Activated CD4-positive, CD25-positive, alpha-beta regulatory T cell (primary cell): ENCODE measurements at places on chromosomes 12 and 14.

DNA sequence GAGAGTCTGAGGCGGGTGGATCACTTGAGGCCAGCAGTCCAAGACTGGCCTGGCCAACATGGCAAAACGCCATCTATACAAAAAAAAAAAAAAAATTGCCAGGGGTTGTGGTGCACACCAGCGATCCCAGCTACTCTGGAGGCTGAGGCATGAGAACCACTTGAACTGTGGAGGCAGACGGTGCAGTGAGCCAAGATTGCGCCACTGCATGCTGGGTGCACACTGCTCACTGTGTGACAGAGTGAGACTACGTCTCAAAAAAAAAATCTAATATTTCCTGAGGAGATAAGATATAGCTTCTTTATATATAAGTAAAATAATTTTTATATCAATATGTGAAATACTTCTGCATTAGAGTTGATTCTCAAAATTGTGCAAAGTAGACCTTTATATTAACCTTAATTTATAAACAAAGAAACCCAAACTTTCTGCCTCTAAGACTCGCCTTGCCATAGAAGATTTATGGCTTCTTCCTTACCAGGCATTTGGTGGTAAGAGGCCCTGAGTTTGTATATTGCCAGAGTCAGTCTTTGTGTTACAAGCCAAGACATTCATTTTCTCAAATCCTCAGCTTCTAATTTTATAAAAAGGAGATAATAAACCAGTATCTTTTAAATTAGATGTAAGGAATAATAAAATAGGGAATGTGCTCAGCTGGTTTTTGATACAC is 1226.7 kb downstream of the FLRT2 start:
- no peak for DNase-seq

DNA sequence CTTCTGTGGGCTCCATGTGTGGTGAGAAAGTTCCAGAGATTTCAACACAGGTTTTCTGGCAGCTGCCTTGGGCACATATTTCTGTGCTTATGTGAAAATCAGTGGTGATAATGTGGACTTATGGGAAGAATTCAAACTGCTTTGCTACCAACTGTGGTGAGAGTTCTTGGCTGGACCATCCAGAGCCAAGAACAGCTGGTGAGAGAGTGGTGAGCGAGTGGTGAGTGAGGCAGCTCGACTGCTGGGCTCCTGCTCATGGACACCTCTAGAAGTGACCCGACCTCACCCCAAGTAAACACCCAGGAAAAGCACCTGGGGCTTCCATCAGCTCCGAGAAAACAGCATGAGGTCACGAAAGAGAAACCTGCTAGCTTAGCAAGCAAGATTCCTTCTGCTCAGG is 106.4 kb downstream of the PIWIL1 start:
- DNase-seq: no peak

- no peak for DNase-seq
These were observed 116.9 kb downstream of the DIP2B start for GRCh38 chr12:50621399-50622300.

DNA sequence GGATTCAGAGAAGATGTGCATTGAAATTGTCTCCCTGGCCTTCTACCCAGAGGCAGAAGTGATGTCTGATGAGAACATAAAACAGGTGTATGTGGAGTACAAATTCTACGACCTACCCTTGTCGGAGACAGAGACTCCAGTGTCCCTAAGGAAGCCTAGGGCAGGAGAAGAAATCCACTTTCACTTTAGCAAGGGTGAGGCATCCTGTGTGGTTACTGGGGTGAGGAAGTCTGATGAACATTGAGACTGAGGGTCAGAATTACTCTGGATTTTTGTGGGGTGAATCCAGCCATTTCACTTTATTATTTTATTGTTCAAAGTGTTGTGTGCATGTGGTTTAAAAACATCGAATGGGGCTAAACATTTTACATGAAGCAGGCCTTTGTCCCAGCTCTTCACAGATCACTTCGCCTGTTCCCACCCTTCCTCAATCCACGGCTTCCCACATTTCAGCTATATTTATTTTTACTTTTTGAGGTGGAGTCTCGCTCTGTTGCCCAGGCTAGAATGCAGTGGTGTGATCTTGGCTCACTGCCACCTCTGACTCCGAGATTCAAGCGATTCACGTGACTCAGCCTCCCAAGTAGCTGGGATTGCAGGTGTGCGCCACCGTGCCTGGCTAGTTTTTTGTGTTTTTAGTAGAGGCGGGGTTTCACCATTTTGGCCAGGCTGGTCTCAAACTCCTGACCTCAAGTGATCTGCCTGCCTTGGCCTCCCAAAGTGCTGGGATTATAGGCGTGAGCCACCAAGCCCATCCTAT is 40.6 kb downstream of the SUPT16H start:
- DNase-seq: no peak

- no peak for DNase-seq
These were observed 2.0 kb downstream of the CRY1 start for GRCh38 chr12:107091381-107091780.

GRCh38 chr12:108507971-108508642 is 7.0 kb upstream of the FICD start:
- no peak for DNase-seq

- DNase-seq: no peak
These were observed 321.9 kb upstream of the RTL1 start for GRCh38 chr14:101225157-101226152.

GRCh38 chr14:54329082-54329695 is 67.6 kb upstream of the CDKN3 start:
- no peak for DNase-seq

- no peak for DNase-seq
These were observed 201.2 kb downstream of the CHST11 start for GRCh38 chr12:104657726-104658484.

DNA sequence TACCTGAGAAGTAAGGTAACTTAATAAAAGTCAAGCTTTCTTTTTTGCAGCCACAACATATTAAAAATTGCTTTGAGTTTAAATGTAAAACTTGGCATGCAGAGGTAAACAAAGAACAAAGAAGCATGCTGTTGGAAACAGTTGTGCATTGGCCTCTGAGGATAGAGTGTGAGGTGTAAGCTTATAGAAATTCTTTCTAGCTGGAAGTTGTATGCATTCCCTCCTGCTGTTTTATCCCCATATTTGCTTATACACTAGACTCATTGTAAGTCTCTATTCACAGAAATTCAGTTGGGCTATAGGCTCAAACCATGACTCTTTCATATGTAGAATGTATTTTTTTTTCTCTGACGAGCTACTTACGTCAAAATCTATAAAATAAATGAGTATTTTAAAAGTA is 316.3 kb downstream of the SLC6A15 start:
- DNase-seq: no peak

DNA sequence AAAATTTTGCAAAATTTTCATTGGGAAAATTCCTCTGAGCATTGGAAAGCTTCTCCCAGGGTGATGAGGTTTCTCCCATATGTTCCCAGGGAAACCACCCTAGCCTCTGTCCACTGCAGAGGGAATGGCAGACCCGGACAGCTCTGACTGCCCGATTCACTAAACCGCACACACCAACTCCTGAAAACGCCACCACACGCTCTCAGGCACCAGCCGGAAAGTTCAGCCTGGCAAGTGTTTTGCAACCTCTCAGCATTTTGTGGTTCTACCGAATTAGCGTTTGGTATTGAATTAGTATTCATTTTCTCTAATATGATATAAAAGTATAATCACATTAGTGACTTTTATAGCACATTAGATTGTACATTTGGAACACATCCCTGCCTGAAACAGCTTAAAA is 213.4 kb downstream of the PHETA1 start:
- no peak for DNase-seq

- no peak for DNase-seq
These were observed 82.3 kb upstream of the PTGDR start for GRCh38 chr14:52185178-52185577.

DNA sequence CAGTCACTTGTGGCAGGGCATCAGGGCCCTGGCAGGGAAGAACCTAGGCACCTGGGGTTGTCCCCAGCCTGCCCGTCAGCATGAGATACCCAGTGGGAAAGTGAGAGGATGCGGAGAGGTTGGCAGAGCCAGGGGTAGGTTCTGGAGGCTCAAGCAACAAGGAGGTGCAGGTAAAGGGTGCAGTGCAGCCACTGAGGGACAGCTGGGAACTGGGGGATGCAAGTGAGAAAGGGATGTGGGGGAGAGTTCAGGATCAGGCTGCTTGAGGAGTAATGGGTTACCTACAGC is 18.7 kb downstream of the VASH1 start:
- no peak for DNase-seq

- DNase-seq: no peak
These were observed 8.5 kb upstream of the TTC8 start for GRCh38 chr14:88815980-88816379.

DNA sequence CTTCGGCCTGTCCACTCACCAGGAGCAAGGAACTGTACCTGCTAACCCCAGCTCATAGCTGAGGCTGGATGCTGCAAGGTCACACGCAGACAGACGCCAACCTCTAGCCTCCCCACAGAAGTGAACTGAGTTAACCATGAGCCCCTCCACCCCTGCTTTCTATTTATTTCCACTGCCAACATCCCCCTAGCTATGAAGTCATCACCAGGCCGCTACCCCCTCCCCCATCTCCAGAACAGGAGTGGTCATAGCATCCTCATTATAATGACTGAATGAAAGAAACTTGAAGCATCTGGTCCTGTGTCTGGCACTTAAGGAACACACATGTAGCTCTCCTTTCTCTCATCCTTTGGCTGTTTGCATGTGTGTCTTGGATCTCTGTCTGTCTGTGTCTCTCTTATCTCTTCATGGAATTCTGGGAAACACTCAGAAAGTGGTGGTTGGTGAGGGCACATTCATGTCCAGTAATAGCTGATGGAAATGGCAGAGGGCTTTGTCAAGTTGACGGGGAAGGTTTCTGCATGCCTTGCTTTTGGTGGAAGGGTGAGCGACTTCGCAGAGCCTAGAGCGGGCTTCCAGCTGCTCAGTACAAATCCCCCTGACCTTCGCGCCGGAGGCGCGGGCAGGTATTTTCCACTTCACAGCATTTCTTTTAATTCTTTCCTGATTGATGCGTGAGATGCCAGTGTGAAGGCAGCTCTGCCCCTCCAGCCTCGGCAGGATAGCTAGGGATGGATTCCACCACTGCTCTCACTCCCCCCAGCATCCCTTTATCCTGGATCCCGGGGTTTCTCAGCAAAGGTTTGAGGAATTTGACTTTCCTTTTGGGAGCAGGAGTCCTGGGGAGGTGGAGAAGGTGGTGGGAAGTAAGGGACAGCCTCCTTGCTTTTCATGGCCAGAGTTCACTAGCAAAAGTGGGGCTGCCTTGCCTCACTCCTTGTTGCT is 198.2 kb downstream of the CHST11 start:
- DNase-seq: no peak

DNA sequence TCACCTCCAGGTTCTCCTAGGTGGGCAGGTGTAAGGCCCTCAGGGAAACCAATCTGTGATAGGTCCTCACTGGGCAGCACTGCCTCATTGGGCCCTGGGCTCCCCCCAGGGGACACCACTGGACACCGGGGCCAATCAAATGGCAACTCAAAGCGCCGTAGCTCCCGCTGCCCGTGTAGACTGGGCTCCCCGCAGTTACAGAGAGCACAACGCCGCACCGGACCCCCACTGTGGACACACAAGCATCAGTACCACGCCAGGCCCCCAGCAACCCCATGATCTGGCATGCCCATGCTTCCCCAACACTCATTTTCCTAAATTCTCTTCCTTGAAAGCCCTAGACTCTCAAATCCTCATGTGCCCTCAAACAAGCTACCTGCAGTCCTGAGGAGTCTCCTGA is 6.1 kb downstream of the KMT2D start:
- no peak for DNase-seq

- no peak for DNase-seq
These were observed 17.3 kb upstream of the KLRB1 start for GRCh38 chr12:9625019-9625418.

DNA sequence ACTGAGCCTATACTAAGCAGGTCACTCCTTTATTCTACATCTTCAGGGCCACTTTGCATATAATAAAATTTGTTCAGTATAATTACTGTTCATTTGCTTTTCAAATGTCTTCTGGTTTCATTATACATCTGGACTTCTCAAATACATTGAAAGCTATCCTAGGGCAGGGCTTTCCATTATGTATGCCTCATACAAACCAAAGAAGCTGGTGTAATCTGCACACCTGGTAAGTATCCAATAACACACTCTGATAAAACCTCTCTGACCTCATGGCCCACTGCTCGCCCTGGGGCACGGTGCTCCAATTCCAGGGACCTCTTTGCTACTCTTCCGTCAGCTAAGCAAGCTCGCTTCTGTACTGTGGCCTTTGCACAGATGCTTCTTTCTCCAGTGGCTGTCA is 21.9 kb upstream of the ISM2 start:
- DNase-seq: no peak

DNA sequence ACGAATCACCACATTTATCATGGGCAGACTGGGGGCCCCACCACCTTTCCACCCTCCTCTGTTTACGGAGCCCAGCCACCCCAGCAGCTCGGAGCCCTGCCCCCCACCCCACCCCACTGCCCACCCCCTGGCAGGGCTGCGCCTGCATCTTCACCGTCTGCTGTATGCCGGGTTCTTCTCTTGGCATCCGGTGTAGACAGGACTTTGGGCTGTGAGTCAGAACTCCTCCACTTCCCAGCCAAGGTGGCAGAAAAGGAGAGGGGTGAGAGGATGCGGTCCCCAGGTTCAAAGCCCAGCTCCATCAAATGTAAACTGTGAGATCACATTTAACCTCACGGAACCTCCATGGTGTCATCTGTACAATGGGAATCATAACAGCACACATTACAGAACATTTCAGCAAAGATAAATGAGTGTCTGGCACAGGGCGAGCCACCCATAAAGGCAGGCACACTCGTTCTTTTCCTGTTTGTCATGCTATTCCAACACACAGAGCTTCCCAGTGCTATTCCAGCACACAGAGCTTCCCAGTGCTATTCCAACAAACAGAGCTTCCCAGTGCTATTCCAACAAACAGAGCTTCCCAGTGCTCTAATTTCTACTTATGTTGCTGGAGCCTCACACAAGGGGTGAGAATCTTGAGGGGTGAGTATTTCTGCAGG is 292.7 kb upstream of the RTL1 start:
- DNase-seq: no peak

DNA sequence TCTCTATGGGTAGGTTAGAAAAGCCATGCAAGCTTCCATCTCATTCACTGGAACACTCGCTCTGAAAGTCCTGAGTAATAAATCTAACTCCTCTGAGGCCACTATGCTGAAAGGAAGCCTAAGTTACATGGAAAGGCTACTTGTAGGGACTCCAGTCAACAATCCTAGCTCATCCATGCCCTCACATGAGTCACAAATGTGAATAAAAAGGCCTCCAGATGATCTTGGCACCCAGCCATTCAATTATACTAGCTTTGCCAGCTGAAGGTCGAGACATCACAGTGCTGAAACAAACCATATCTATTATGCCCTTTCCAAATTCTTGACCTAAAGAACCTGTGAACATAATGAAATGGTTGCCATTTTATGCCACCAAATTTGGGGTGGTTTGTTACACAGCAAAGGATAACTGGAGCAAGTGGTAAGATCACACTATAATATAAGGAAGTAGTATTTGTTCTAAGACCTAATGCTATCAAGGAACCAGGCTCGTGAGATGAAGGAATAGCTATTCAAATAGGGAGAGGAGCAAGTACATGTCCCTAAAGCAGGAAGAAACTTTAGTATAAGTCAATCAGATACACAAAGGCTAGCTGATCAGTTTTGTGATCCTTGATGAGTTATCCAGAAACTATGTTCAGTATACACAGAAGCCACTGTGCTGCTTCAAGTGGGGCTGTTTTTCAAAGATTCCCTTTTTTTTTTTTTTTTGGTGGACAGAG is 142.1 kb downstream of the MED13L start:
- no peak for DNase-seq

GRCh38 chr12:96359328-96359727 is 40.9 kb downstream of the CDK17 start:
- DNase-seq: no peak
